ENCODE measurements at places on chromosomes 1 and 21.

DNA sequence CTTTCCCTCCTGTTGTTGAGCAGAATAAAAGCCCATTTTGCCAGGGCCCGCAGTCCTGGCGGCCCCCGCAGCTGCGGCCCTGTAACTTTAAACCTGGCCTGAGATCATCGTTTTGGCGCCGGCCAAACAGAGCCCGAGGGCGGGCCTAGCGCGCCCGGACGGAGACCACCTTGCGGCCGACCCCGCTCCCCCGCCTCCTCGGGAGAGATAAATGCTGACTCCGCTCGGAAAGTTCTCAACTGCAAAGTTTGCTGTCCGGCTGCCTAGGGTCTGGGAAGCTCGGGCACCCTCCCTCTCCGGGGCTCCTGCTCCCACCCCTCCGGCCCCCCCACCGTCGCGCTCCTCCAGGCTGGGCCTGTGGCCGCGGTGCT is at the start of gene PDPN:
Gene PDPN, plus strand, starts transcription at position 238 of the 371 bp plus-strand sequence. CDS start 202 bp downstream, outside the sequence.
- peak; percentile 25 for DNase-seq

DNA sequence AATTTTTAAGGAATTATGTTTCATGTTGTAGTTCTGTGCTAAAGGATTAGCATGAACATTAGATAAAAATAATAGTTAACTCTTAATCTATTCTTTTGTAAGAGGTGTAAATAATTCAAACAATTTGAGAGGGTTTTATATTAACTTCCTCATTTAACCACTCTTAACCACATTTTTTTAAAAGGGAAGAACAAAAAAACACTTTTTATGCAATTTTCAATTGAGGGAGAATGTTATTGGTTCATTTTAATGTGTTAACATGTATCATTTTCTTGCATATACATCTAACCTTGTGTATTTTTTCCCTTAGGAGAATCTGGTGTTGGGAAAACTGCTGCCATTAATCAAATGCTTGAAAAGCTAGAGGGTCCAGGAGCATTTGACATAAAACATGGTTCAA is 169.0 kb downstream of the LBR start:
- no peak for DNase-seq

DNA sequence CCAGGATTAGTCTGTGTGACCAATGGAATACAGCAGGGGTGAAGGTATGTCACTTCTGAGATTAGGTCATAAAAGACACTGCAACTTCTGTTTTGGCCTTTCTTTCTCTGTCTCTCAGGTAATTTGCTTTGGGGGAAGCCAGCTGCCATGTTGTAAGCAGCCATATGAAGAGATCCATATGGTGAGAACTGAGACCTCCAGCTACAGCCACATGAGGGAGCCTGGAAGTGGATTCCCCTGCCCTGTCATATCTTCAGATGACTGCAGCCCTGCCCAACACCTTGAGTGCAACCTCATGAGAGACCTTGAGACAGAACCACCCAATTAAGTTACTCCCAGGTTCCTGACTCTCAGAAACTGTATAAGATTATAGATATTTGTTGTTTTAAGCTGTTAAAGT is 70.1 kb upstream of the ESRRG start:
- DNase-seq = no peak

DNA sequence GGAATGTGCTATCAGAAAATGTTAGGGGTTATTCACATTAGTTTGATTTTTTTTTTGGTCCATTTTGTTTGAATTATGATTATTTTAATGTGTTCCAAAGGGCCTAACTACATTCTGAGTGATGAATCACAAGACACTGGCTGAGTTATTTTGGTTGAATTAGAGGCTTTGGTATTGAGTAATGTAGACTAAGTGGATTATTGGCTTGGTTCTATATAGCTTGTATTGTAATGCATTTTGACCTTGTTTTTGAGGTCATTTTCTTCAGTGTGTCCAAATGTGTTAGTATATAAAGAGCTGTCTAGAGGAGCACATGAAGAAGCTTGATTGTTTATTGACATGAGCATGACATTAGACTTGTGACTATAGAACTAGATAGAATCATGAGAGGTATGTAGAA is 3.4 kb downstream of the ZNF326 start:
- DNase-seq = no peak

DNA sequence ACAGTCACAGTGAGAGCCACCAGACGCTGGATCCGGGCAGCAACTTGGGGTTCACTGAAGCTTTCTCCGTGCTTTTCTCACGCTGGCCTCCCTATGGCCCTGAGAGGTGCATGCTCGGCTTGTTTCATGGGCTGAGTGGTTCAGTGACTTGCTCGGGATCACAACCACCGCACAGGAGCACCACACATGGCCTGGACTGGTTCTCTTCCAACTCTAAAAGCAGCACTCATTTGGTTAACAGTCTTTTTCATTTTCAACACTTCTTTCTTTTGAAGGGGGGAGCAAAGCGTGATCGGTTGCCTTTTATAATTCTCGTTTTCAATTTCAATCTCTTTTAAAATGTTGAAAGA is 26.2 kb downstream of the UBIAD1 start:
- no peak for DNase-seq

- no peak for DNase-seq
These were observed 40.8 kb downstream of the ITSN1 start for GRCh38 chr21:33682992-33683627.

Measured in right renal cortex interstitium (tissue), 3 donors.